GM23248 (cell line): ENCODE measurements at places on chromosomes 1 and 21. TPM values are rescaled to one million over a fixed set of nuclear protein-coding genes. Genes with fewer than 3 reads are reported as not detected.

DNA sequence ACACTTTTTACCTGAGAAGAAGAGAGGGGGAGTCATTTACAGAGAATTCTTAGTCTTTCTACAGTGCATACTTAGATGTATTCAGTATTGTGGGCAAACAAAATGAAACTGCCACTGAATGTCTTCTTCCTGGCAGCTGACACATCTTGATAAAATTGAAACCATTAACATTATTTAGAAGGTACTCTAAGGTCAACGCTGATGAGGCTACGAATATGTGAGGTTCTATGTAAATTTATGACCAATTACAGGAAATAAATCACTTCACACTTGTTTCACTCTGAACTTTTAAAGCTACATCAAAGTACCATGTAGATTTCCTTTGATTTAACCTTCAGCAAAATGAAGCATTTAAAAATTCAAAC is 51.3 kb upstream of the GFI1 start:
- H3K27me3 ChIP-seq = no peaks in the 10 kb centered on the region
- H3K27ac ChIP-seq = no peak overlapping the region
- DNase-seq = peak; percentile 35
- no peaks in the 10 kb centered on the region for H3K36me3 ChIP-seq
- H3K4me1 ChIP-seq = peaks cover 24% of the 10 kb centered on the region
- no peak overlapping the region for H3K4me3 ChIP-seq

GRCh38 chr1:111275079-111275478 is 15.6 kb upstream of the CHIA start:
- peaks cover 22% of the 10 kb centered on the region for H3K27me3 ChIP-seq
- H3K4me3 ChIP-seq = peak overlapping the region; percentile 64
- DNase-seq = peak; percentile 95
- H3K36me3 ChIP-seq = no peaks in the 10 kb centered on the region
- H3K27ac ChIP-seq = peak overlapping the region; percentile 46

GRCh38 chr1:192958871-192959270 is 100.3 kb downstream of the UCHL5 start:
- H3K4me1 ChIP-seq = no peaks in the 10 kb centered on the region
- H3K27me3 ChIP-seq = no peaks in the 10 kb centered on the region
- peak; percentile 77 for DNase-seq

GRCh38 chr1:117029685-117030084 is 28.1 kb downstream of the CD101 start:
- no peaks in the 10 kb centered on the region; the same call in 1 of the 2 replicates for H3K4me1 ChIP-seq
- no peak overlapping the region for H3K4me3 ChIP-seq
- no peak overlapping the region for H3K27ac ChIP-seq

- no peaks in the 10 kb centered on the region for H3K27me3 ChIP-seq
- no peaks in the 10 kb centered on the region for H3K4me1 ChIP-seq
- no peak overlapping the region for H3K4me3 ChIP-seq
- DNase-seq = no peak
Measured at GRCh38 chr1:3024019-3024418, 2.8 kb downstream of the ACTRT2 start.

Gene CALML6
- polyA plus RNA-seq = not detected in 2 replicates

DNA sequence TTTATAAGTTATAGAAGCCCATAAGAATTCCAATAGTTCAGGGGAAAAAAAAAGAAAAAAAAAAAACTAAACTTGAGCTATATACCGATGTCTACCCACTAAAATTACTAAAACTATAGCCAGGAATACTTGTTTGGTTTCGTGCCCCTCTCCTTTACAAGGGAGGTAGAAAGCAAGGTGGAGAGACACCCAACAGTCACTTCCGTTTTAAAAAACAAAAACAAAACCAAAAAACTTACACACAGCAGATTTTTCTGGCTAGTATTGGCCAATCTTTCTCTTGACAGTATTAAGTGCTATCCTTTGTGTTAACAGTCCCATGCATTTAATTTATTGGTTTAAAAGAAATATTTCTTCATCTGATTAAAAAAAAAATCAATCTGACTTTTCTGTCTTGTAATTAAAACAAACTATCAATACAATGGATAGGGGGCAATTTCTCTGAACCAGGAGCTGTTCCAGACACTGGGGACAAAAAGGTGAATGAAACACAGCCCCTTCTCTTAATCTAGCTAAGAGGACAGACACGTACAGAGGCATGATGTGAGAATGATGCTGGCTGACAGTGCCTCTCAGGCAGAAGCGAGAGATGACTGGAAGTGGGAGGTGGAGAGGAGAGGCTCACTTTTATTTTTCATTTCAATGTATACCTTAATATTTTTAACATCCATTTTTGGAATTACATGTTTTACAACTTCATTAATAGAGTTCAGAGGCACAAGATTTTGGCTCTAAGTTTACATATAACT is 214.8 kb downstream of the RERE start:
- no peaks in the 10 kb centered on the region for H3K27me3 ChIP-seq
- peaks cover 9% of the 10 kb centered on the region for H3K4me1 ChIP-seq
